ENCODE measurements at places on chromosomes 12 and 14. TPM values are rescaled to one million over a fixed set of nuclear protein-coding genes. Genes with fewer than 3 reads are reported as not detected.

DAO gene
- not detected for total RNA-seq

TOMM20L gene
- not detected for total RNA-seq

RASSF8 gene
- 32.0 TPM for total RNA-seq

GLIPR1L1 gene
- not detected for total RNA-seq
